Stromal cell of bone marrow (primary cell): ENCODE measurements at places on chromosomes 6 and 20.

- DNase-seq: no peak
These were observed 189.5 kb upstream of the GMDS start for GRCh38 chr6:2434912-2435311.

DNA sequence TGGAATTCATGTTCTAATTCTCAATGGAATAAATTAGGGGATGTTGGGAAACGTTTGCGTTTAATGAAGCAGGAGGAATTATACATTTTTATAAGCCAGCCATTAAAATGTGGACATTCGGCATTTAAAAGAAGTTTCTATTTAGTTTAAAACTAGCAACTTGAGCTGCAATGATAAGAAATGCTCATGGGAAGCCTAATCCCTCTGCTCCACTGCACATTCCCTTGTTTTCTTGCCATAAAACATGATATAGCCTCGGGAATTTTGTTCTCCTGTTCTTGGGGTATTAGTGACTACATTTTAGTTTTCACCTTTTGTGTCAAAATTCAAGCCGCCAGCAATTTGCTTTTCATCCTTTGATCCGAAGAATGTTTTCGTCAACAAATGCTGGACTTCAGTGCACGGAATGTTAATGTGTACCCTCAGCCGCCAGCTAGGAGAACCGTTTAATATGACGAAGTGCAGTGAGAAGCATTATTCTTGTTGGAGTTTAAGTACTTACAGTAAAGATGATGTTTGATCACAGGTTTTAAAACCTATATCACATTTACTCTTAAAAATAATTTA, 137.9 kb downstream of the HIVEP1 start:
- no peak for DNase-seq

DNA sequence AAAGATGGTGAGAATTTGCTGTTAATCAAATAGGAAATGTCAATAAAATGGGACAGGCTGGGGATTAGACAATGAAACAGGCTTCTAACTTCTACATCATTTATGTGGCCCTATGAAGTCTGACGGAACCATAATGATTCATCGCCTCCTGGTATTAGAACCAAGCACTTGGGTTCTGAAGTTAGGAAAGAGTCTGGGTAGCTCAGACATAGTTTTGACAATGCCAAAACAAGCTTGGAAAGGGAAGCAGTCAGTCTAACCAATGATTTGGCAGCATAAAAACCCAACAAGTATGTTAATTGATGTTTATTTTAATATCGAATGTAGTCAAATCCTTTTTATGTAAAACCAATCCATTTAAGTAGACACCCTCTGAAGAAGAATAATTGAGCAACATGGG, 160.8 kb upstream of the RSPO3 start:
- peak; percentile 56 for DNase-seq

GRCh38 chr6:71289802-71290175, 1.2 kb downstream of the OGFRL1 start:
- no peak for DNase-seq

DNA sequence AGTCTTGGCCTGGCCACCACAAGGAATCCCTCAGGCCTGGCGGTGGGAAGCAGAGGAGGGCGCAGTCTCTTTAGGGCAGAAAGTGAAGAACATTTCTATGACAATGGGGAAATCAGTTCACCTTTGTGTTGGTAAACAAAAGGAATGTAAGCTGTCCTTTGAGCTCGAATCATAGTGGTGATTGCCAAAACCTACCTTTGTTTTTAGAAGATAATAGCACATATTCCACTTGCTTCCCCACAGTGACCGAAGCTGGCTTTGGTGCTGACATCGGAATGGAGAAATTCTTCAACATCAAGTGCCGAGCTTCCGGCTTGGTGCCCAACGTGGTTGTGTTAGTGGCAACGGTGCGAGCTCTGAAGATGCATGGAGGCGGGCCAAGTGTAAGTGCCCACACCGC, 144.1 kb downstream of the MTHFD1L start:
- DNase-seq: no peak

GRCh38 chr6:27066802-27067201, 180.7 kb upstream of the PRSS16 start:
- DNase-seq: no peak

- no peak for DNase-seq
These were observed 78.6 kb downstream of the FAXC start for GRCh38 chr6:99270826-99271225.

DNA sequence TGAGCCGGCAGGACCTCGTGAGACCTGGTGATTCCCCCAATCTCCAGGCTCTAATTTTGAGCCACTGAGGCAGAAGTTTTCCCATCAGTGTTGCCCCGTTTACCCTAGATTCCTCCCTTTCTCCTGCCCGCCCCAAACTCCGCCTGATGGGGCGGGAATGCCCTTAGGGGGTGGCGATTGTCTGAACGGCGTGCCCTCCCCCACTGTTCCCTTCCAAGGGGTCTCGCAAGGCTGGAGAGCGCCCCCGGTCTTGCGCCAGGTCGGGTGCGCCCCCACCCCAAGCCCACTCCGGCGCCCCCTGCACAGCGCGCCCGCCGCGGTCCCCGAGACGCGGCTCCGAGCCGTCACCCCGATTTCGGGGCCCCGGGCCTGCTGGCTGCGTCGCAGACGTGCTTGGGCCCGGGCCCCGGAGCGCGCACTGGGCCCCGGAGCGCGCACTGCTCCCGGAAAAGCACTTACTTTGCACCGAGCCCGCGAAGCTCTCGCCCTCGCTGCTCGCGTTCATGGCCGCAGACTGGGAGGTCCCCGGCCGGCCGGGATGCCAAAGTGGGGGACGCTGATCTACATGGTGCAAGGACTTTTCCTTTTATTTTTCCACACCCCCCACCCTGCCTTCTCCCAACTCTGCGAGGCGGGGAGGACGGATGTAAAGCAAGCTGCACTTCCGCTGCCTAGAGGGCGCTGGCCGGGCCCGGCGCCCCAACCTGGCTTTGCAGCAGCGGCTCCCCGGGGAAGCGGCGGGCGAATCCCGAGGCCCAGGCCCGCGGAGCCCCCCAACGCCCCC, at the start of gene ZFP64:
Gene ZFP64, minus strand, starts transcription at position 648 of the 784 bp plus-strand sequence. Its CDS starts 143 bp downstream, at position 505.
- DNase-seq: peak; percentile 53

- no peak for DNase-seq
These were observed 15.5 kb upstream of the MROH8 start for GRCh38 chr20:37194621-37195417.

GRCh38 chr6:148746363-148747144, at the start of gene UST:
TSS of gene UST (plus strand) at chr6:148747030. CDS start at chr6:148747431, 401 bp downstream.
- peak; percentile 94 for DNase-seq

DNA sequence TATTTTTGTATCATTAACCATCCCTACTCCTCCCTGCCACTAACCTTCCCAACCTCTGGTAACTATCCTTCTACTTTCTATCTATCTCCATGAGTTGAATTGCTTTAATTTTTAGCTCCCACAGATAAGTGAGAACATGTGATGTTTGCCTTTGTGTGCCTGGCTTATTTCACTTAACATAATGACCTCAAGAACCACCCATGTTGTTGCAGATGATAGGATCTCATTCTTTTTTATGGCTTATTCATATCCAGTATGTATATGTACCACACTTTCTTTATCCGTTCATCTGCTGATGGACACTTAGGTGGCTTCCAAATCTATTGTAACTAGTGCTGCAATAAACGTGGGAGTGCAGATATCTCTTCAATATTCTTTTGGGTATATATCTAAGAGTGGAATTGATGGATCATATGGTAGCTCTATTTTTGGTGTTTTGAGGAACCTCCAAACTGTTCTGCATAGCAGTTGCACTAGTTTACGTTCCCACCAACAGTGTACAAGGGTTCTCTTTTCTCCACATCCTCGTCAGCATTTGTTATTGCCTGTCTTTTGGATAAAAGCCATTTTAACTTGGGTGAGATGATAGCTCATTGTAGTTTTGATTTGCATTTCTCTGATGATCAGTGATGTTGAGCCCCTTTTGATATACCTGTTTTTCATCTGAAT, 201.4 kb downstream of the ARHGAP18 start:
- no peak for DNase-seq

DNA sequence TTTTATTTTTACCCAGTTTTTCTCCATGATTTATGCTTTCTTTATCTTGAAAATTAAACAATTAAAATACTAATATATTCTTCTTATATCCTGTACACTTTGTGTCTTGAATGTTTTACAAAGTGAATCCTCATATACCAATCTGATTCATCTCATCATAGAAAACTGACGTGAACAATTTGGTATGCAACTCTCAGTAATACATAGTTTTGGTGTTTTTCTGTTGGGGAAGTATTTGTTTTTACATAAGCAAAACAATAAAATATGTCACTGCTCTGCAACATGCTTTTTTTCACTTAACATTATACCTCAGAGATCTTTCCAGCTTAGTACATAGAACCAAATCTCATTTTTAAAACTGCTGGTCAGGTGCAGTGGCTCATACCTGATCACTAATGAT, 14.7 kb downstream of the DNAAF9 start:
- DNase-seq: no peak

DNA sequence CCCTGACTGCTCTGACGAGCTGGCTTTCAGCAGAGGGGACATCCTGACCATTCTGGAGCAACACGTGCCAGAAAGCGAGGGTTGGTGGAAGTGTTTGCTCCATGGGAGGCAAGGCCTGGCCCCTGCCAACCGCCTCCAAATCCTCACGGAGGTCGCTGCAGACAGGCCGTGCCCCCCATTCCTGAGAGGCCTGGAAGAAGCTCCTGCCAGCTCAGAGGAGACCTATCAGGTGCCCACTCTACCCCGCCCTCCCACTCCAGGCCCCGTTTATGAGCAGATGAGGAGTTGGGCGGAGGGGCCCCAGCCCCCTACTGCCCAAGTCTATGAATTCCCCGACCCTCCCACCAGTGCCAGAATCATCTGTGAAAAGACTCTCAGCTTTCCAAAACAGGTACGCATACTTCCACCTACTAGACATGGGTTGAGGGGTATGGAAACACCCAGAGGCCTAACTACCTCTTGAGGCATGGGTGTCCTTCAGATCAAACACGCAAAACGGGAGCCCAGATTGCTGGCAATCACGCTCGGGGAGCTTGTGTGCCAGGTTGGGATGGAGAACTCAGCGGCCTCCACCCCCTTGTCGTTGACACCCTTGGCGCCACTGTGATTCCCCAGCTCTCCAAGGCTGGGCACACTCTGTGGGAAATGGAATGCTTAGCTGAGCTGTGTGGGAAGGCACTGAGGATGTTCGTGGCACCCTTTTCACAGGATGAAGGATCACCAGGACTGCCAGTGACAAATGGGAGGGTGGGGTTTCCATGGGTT, 25.3 kb downstream of the CASS4 start:
- no peak for DNase-seq

DNA sequence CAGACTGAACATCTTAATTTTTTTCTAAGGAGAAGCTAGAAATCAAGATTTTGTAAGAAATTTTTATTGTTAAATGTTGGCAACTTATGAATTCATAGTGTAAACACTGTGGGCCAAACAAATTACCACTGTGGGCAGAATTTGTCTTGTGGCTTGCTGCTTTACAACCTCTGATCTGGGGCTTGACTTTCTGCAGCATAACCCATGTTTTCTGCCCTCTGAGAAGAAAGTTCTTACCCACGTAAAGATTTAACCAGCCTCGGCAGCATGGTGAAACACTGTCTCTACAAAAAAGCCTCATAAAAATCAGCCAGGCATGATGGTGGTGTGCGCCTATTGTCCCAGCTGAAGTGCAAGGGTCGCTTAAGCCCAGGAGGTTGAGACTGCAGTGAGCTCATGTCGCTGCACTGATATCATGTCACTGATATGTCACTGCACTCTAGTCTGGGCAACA, 12.9 kb downstream of the ITCH start:
- no peak for DNase-seq

DNA sequence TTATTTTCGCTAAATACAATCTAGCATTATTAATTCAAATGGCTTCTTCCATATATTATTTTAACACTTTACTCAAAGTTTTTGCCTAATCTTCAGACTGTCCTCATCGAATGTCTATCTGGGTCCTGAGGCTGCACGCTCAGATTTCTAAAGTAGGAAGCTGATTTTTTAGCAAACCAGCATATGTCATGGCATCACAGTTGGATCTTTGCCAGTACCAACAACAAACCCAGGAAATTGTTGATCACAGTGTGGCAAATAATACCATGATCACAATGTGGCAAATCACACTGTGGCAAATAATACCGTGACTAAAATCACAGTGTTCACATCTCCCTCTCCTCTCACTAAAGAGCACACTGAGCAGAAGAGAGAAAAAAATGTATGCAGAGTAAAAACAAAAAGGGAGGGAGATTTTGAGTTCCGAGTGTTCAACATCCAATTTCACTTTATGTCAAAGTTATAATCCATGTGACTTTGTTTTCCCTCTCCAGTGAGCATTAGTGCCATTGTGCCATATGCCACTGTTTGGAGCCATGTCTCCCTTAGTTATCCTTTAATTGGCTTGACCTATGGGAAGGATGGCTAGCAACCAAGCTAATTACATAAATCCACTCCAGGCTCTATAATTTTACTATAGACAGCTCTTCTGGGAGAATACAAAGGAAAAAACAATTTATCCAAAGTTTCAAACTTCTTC, 1059.6 kb downstream of the HACE1 start:
- DNase-seq: no peak
